ENCODE measurements at places on chromosomes 1 and 21.

DNA sequence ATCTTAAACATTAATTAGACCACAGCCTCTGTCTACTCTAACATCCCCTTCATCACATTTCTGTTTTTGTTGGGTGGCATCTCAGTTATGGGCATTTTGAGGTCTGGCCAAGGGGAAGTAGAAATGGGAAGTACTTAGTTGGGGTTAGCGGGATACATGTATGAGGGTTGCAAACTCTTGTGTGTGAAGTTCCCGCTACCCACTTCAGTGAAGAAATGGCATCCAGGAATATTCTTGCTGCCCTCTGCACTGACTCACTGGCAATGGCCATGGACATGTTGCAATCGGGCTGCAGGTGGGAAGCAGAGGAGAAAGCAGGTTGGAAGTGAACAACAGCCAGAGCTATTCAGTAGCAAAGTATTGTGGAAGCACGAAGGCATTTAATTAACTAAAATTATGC is 7.4 kb downstream of the CD48 start:
- DNase-seq: no peak

DNA sequence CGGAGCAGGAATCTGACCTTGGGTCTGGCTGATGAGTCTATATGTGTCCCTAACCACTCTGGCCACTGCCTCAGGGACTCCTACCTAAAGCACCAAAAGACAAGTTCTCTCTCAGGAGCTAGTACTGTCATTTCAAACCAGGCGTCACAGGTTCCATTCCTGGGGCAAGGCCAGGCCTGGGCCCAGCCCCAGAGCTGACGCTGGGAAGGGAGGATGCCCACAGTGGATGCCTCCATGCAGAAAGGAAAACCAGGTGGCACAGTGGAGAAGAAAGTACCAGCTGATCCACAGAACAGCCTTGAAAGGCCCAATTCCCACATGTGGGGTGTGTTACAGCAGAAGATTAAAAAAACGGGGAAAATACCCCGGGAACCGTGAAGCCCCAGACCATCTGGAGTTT is 77.4 kb downstream of the DMRTB1 start:
- no peak for DNase-seq

- DNase-seq: no peak
These were observed 83.7 kb downstream of the TNFSF18 start for GRCh38 chr1:172966844-172967540.

DNA sequence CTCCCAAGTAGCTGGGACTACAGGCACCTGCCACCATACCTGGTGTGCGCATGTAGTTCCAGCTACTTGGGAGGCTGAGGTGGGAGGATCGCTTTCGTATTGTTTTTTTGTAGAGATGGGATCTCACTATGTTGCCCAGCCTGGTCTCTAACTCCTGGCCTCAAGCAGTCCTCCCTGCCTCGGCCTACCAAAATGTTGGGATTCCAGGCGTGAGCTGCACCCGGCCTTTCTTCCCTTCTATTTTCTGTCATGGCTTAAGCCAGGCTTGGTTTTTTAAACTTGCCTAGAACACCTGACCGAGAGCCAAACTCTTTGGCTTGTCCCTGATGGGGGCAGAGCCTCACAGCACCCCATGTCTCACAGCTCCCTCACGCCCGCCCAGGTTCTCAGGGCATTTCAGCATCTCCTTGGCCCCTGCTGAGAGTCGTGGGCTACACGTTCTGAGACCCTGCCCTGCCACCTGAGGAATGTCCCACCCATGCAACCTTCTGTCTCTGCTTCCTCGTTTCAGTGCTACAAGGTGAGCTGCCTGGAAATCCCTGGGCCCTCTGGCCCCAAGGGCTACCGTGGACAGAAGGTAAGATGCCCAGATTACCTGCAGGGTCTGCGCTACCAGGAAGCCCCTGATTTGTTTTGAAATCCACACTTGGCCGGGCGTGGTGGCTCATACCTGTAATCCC is 15.7 kb downstream of the COL6A2 start:
- DNase-seq: no peak

DNA sequence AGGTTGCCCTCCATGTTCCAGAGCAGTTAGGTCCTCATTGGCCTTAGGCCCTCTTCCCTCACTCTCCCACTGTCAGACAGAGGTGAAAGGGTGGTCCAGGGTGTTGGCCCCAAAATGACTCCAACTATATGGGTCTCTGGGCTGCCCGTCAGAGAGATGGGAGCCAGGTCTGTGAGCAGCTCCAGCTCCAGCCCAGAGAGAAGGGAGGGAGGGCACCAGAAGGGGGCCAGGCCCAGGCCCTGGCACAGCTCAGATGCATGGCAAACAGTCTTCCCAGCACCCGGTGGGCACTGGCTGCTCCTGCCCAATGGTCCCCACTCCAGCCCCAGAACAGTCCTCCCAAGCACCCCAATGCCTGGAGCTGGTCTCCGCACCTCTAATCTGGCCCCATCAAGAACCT is 2.2 kb downstream of the BCAN start:
- DNase-seq: no peak

GRCh38 chr1:109501644-109502363 is 7.7 kb downstream of the AMIGO1 start:
- no peak for DNase-seq

- peak; percentile 28 for DNase-seq
These were observed 9.3 kb upstream of the SRARP start for GRCh38 chr1:15994590-15995351.

DNA sequence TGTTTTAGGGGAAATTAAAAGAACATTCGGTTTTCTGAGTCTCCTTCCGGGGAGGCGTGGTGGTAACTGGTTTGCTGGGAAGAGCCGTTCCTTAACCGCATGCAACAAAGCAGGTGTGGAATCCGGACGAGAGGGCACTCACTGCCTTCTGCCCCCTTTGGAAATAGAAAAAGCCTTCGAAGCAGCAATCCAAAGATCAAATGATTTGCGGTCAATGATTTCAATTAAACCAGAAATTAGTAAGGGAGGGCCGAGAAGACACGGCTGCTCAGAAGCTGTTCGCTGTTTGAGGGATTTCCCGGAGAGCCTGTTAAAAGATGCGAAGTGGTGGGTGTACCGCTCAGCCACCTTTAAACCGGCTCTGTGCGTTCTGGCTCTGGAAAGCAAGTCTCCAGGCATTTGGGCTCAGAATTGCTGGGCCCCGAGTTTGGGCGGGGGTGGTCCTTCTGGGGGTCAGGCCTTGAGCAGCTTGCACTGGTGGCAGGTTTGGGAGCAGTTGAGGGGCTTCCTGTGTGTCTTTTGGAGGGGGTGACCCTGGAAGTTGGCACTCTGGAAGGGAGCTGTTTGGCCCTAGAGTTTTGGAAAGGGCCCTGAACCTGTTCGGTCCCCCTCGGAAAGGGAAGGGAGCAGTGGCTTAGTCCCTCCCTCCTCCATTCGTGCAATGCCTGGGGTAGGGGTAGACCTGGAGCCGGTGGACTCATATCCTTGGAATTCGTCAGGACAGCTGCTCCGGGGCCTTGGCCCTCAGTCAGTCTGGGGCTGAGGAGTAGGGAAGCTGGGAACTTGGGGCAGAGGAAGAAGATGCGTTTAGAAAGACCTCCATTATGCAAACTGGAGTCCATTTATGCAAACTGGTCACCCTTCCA is 3.1 kb downstream of the SIM2 start:
- DNase-seq: no peak

DNA sequence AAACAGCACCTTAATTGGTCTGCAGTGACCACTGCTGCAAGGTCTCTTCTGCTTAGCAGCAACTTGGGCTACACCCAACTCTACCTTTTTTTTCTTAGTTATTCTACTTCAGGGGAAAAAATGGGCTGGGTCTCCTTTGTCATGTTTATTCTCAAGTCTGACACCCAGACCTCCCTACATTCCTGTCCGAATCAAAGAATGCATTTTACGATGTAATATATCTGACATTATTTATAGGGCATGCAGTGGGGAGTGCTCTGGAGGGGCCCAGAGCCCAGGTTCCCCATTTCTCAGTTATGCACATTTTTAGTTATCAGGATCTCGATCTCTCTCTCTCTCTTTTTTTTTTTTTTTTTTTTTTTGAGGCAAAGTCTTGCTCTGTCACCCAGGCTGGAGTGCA is 50.5 kb downstream of the OPTC start:
- DNase-seq: no peak

- no peak for DNase-seq
These were observed 6.3 kb downstream of the C1orf74 start for GRCh38 chr1:209778102-209778501.

GRCh38 chr21:29025328-29025713 is 853 bp downstream of the USP16 start:
- DNase-seq: no peak

GRCh38 chr1:163307479-163308171 is 14.1 kb upstream of the NUF2 start:
- DNase-seq: no peak

- no peak for DNase-seq
These were observed 27.0 kb upstream of the SMYD3 start for GRCh38 chr1:246534114-246534513.

- DNase-seq: no peak
These were observed 5.9 kb downstream of the GNAT2 start for GRCh38 chr1:109613361-109614147.

DNA sequence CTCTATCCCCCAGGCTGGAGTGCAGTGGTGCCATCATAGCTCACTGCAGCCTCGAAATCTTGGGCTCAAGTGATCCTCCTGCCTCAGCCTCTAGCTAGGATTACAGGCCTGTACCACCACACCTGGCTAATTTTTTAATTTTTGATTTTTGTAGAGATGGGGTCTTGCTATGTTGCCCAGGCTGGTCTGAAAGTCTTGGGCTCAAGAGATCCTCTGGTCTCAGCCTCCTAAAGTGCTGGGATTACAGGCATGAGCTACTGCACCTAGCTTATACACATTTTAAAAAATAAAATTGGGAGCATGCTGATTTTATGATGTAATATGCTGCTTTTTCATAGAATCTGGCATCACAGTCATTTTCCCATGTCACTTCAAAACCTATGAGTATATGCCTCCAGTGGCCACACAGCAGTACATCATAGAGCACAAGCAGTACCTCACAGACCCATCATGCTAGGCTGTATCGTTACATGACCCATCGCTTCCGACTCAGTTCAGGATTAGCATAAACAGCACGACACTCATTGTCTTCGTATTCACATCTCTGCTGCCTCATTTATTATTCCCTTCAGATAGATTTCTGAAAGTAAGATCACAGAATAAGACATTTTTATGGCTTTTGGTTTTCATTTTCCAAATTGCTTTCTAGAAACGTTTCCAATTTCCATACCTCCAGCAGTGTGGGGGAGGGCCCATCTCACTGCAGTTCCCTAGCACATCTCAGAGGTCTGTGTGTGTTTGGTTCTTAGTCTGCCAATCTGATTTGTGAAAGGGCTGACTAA is 35.9 kb upstream of the CCSAP start:
- DNase-seq: no peak

DNA sequence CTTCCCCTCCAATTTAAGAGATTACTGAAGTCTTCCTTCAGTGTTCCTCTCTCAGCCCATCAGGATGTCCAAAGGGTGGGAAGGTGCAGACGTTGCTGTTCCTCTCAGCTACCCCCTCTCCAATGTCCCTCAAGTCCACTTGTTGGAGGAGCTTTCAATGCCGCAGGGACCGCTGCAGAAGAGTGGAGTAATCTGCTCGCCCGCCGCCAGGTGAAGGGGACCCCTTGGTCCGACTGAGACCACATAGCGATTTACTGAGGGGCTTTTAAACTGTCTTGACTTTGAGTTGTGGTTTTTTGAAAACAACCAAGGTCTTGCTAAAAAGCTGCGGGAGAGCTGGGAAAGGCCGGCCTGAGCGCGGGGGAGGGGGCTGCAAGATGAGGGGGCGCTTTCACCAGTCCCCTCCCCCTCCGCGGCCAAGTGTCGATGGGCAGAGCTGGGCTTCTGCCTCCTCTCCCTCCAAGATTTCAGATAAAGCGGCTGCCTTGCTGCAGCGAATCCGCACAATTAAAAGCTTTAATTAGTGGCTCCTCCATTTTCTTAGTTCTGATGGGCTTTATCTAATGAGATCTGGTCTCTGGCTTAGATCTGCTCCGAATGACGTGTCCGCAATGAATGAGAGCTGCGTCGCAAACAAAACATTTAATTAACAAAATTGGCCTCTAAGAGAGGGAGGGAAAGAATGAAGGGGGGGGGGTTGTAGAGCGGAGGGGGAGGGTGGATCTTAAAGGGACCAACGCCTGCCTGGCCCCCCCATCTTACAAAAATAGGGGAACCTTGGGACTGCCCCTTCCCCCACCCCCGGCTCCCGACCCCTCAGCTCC is 5.9 kb downstream of the LMO4 start:
- no peak for DNase-seq

DNA sequence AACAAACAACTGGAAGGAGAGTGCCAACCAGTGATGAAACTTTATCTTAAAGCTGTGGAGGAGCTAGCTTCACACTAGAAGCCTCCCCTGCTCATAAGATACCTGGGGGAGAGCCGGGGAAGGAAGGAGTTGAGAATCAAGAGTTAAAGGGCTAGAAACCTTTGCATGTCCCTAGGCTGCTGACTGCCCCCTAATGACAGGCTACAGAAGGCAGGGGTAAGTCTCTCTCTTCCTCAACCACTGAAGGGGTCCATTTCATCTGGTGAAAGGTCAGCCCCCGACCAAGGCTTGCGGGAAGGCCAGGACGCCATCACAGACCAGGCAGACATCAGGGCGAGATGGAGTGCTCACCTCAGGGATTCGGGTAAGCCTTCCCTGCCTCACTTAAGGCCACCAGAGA is 65.6 kb upstream of the GRHL3 start:
- DNase-seq: no peak

GRCh38 chr1:230509281-230509977 is 83.3 kb upstream of the PGBD5 start:
- DNase-seq: no peak

DNA sequence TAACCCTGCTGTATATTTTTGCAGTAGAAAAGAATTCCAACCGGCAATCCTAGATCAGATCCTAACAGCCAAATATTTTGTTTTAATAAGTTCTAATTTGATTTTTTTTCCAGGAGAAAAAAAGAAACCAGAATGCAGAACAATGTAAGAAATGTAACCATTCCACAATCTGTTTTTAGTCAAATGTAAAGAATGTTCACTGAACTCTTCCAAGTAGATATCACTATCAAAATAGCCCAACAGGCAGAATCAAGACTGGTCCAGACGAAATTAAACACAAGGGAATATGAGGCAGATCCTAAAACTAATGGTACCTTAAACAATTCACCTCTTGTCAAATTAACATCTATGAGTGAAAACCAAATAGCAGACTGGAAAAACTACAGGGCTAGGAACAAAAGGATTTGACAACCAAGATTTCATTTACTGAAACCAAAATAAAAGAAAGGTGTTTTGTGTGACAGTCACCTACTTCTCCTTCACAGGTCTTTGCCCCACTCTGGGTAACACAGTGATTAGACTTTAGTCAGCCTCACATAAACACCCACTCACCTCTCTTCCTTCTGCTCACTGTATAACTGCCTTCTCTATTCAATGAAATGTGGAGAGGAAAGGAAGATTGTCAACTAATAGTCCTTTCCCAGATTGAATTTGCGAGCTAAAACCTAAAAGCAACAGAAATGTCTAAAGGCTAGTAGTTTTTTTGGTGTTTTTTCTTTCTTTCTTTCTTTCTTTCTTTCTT is 137.9 kb downstream of the FAF1 start:
- no peak for DNase-seq
